ENCODE measurements at places on chromosomes 3 and 15. TPM values are rescaled to one million over a fixed set of nuclear protein-coding genes. Genes with fewer than 3 reads are reported as not detected.

KCNH8 gene
- total RNA-seq = not detected

KLHL40 gene
- 197 TPM for total RNA-seq

TGM4 gene
- not detected for total RNA-seq

FMN1 gene
- 4.3 TPM for total RNA-seq

GOLGA8G gene
- total RNA-seq = not detected

FYTTD1 gene
- total RNA-seq = 103 TPM

REC114 gene
- total RNA-seq = not detected

DAZL gene
- not detected for total RNA-seq

SLC38A3 gene
- 7.1 TPM for total RNA-seq

EXD1 gene
- total RNA-seq = not detected

GASK1A gene
- total RNA-seq = 1.1 TPM

GOLGA6D gene
- not detected for total RNA-seq

BCL2A1 gene
- total RNA-seq = 3.8 TPM

TYRO3 gene
- 1.6 TPM for total RNA-seq

SERINC4 gene
- 0.82 TPM for total RNA-seq

PLSCR5 gene
- total RNA-seq = not detected

STAC gene
- total RNA-seq = 1.6 TPM

GOLGA6L4 gene
- total RNA-seq = not detected

GNAT1 gene
- total RNA-seq = not detected

DNAH12 gene
- 0.02 TPM for total RNA-seq

Data from gastrocnemius medialis (tissue), 4 donors.